ENCODE measurements at places on chromosomes 11 and 22.

DNA sequence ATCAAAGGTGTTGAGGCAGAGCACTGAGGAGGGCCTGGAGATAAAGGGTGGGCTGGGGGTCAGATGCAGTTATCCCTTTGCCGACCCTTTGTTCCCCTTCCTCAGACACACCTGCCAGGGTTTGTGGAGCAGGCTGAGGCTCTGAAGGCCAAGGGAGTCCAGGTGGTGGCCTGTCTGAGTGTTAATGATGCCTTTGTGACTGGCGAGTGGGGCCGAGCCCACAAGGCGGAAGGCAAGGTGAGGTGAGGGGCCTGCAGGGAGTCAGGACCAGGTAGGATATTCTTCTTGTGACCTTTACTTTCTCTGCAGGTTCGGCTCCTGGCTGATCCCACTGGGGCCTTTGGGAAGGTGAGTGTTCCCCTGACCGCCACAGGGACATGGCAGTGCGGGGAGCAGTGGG, 2.6 kb downstream of the PRDX5 start:
- DNase-seq = no peak

DNA sequence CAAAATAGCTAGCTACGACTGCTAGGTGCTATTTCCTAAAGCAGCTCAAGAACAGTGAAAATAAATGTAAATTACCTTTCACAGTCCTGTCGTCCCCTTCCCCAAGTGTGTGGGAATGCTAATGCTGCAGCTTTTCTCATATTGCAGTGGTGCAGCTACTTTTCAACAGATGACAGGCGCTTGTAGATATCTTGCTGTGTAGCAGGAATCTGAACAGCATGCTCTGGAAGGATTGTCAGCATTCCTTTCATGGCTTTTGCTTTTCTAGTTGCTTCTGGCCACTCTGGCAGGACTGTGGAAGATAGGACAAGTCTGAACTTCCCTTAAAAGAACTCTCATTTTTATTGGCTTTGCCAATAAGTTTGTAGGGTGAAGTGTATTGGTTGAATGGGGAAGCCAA, 18.8 kb downstream of the FAR1 start:
- no peak for DNase-seq

DNA sequence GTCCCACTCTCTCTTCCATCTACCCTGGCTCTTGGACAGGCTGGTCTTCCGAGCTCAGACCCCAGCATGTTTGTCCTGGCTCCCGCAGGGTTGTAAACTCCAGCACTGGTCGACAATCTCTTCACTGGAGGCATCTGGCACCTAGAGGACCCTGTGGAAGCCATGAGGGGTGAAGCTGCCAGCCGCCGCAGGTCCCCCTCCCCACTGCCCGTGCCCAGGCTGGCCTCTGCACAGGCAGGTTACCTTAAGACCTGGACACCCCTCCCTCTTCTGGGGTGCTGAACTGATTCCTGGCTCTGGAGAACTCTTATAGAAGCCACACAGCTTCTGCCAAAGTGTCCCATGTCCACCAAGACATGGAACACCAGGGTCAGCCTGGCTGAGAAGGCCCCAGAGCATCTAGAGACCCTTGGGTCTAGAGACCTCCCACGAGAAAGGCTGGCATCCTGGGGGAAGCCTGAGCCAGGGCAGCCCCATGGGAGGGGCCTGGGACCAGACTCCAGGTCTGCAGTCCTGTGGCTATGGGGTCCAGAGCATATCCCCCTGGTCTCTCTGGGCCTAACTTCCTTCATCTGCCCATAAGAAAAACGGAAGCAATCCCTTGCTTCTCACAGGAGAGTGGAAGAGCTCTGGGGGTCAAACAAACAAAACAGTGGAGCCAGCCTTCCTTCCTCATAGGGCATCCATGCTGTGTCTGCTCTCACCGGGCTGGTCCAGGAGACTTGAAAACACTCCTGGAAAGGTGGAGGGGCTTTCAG, 30.6 kb downstream of the LMO1 start:
- no peak for DNase-seq

DNA sequence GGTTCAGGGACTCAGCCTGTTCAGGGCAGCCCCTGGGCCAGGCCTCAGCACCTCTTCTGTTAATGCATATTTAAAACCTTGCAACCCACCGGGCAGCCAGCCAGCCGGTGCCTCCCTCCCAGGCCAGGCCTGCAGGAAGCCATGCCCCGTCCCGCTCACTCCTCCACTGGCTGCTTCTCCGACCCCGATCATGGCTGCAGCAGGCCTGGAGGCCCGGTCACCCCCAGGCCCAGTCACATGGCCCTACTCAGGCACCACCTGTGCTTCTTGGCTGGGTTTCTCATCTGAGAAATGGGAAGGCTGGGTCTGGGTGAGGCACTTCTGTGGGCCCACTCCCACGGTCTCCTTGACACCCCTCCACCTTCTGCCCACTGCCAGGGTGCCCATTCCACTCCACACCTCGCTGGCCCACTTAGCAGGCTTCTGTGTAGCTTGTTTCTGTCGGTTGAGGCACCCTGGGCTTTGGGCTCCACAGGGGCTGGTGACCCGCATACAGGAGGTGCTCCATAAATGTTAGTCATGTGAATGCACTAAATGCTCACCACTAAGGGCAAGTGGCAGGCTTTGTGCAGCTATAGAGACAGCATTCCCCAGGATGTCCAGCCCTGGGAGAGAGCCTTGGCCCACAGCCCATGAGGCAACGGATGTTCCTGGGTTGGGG, 11.4 kb downstream of the RTN4R start:
- DNase-seq = no peak

DNA sequence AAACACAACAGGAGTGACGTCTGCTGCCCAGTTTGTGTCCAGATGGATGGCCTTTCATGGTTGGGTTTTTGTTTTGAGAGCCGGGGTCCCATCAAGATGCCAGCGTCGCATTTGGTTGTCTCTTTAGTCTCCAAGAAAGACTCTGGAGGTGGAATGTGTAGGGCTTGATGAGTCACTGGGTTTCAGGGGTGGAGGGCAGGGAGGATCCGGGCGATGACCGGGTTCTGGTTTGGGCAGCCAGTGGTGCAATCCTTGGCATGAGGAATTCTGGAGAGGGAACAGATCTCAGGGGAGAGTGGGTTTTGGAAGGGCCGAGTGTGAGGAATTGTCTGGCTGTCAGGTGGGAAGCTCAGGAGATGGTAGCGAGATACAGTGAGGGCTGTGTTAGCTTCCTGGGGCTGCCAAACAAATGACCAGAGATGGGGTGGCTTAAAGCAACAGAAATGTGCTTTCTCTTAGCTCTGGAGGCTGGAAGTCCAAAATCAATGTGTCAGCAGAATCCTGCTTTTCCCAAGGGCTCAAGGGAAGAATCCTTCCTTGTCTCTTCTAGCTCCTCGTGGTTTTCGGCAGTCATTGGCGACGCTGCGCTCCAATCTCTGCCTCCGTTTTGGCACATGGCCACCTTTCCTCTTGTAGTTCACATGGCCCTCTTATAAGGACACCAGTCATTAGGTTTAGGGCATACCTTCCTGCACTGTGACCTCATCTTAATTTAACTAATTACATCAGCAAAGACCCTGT, 26.4 kb upstream of the PPFIA1 start:
- DNase-seq = no peak

GRCh38 chr11:47773882-47774281, 6.7 kb upstream of the FNBP4 start:
- DNase-seq = no peak

DNA sequence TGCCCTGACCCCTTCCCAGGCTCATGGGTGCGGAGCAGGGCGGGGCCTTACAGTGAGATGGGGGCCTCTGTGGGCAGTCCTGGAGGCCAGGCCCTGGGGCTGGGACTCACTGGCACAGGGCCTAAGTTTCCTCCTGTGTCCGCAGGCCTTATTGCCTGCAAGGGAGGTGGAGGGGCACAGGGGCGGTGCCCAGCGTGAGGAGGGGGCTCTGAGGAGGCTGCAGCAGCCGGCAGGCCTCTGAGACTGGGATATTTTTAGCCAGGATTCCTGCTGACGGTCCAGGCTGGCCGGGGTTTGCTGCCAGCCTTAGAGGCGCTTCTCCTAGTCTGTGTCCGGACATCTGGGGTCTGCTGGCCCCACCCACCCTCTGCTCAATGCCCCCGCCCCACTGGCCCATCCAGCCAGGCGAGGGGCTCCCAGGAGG, 5.7 kb upstream of the RTN4R start:
- no peak for DNase-seq

GRCh38 chr11:78840200-78840599, 265.5 kb upstream of the NARS2 start:
- DNase-seq = no peak

- DNase-seq = peak; percentile 78
These were observed 237.4 kb downstream of the TTC28 start for GRCh38 chr22:28442264-28442710.

- peak; percentile 52 for DNase-seq
These were observed 5.8 kb upstream of the SLC43A3 start for GRCh38 chr11:57432714-57433163.

DNA sequence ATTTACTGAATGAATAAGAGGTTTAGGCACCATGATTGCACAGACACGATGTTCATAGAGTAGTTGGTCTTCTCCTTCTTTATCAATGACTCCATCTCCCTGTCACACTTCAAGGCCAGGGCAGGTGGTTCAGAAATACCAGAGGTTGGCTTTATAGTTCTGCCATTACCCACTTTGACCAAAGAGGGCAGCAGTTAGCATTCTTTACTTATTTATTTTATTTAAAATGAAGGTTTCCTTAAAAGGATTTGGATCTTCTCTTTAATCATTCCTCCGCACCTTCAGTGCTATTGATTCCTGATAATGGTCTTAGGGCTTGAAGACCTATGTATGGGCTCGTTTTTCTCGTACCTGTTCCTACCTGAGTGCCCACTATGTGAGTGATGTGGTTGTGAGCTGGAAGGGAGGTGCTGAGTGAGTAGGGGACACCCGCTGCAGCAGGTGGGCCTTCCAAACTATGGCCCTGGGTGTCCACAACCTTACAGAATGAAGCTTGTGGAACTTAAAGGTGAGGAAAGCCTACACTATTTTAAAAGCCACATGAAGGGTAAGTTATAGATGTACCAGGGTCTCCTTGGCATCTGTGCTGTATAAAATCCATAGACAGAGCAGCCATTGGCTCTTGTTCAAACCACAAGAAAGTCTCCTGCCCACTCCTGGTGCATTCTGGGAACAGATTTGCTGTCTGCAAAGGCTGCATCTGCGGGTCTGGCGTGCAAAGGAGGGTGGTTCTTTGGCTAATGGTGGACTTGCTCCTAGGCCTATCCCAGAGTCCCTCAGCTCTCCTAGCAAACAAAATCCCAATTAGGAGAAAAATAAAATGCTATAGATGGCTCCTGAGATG, 35.0 kb downstream of the TIMP3 start:
- no peak for DNase-seq

- peak; percentile 63 for DNase-seq
These were observed 419 bp downstream of the ANKRD54 start for GRCh38 chr22:37843741-37844089.

- no peak for DNase-seq
These were observed 651 bp upstream of the C11orf42 start for GRCh38 chr11:6204706-6205105.

DNA sequence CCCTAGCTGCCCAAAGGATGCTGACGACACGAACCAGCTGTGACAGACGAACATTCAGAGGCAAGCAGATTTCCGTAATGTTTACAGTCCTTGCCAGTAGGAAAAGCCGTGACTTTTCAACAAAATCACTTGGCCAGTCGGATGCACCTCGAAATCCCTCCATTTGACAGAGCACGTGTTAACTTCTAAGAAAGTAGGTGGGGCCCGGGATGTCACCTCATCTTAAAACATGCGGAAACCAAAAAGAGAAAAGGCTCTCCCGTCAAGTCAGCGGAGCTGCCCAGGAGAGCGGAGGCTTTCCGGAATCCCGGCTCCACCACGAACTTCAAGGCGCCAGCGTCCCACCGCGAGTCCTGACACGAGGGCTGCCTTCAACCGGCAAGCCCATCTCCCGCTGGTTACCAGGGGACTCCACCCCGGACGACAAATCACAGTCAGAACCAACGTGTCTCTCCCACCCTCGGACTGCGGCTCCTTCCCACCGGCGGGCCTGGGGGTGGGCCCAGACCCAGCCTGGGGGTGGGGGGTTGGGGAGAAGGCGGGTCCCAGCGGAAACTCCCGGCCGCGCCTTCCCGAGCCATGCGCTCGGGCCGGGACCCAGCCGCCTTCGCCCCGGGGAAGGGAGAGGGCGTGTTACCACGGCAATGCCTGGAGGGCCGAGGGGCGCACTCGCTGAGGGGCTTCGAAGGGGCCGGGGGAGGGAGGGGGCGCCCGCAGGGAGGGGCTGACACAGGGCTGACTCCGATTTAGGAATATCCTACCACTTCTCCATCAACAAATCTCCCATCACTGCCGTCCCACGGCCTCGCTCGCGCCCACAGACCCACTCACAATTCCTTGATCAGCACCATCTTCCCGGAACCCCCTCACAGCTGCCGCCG, 475 bp downstream of the PITPNB start:
- DNase-seq = peak; percentile 71

- DNase-seq = no peak
These were observed 609.0 kb downstream of the TBC1D22A start for GRCh38 chr22:47371263-47372090.

DNA sequence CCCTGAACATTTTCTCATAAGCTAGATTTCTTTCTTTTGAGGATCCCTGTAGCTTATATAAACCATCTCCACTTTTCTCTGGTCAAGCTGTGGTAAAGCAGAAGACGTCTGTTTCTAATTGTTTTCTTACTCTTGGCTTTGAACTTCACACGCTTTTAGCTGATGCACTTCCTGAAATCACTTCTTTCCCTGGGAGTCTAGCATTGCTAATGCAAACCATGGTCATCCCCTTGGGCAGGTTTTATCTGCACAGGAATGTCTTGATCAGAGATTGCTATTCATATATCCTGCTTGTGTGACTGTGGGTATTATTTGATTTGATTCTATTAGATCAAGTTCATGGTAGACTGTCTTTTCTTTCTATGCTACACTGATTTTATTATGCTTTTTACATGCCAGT, 199.2 kb upstream of the POU2AF2 start:
- no peak for DNase-seq

DNA sequence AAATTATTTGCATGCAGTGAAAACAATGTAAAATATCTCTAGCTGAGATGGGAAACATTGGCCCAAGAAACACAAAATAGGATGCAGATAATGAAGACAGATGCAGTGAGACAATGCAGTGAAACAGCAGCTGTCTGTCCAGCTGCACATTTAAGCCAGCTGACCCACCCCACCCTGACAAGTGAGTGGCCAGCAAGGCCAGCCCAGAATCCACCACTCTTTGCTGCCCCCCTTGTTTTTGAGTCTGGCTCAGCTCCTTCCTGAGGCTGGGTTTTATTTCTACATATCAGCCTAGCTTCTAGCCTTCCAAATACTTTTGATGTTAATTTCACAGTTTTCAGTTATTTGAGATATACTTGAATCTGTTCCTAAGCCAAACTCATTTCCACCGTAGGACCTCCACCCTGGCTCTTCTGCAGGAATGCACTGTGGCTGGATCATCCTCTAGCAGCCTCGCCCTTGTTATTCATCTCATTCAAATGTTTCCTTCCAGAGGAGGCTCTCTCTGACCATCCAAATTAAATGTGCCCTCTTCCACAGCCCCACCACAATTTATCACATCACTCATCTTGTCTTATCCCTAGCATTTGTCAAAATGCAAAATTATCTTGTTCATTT, 154.1 kb upstream of the POU2AF2 start:
- no peak for DNase-seq

DNA sequence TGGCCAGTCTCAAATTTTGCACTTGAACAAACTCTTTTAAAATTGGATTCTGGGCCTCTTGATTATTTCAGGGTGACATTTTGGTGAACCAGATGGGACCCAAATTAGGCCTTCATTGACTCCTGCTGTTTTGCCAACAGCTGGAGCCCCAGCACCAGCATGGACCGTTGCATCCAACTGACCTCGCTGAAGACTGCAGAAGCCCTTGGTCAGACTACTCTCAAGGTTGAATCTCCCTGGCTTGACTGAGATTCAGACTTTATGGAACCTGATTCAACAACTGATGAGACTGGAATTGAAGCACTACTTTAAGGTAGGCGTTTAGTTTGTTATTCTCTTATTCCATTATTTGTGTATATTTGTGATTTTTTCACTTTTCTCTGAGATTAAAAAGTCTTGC, 41.7 kb downstream of the NARS2 start:
- no peak for DNase-seq
